ENCODE measurements at places on chromosomes 4 and X. TPM values are rescaled to one million over a fixed set of nuclear protein-coding genes. Genes with fewer than 3 reads are reported as not detected.

MAGEA11 gene
- not detected for total RNA-seq

DNA sequence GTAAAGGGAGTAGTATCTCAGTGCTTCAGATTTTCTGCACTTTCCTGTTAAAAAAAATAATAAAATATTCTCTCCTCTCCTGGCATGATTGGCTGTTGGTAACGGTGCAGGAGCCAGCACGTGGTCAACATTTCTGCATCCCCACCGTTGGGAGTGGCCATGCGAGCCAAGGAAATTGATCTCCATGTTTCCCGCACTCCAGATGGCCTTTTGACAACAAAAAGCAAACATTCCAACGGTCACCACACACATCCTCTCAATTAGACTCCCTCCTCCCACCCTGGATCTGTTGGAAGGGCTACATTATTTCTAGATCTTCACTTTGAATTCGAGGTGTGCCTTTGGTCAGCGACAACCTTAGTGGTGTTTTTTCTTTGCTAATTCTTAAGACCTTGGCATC lies 45.0 kb downstream of the STK32B start:
- DNase-seq, result no peak

- no peak for DNase-seq
Measured at GRCh38 chr4:153342751-153343552, 1.5 kb upstream of the MND1 start.

- DNase-seq, result no peak
Measured at GRCh38 chr4:169634975-169635374, 14.6 kb downstream of the CLCN3 start.

RLIM gene
- 36.5 TPM for total RNA-seq

GRCh38 chr4:73976217-73976616 lies 5.6 kb downstream of the PF4 start:
- no peak for DNase-seq

DNA sequence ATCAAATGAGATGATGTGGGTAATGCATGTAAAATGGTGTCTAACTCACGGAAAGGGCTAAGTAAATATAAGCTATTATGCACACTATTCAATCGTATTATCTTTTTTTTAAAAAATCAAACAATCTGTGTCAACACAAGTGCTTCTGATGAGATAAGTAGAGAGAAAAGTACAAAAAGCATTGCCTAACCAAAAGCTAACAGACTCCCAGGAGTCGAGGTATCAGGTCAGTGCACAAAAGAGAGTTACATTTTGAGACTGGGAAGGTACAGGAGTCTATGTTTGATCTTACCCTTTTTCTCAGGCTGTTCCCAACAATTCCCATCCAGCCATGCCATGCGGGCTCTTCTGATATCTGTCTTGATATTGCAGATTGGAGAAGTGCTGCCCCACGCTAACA lies 203.3 kb upstream of the ZIC3 start:
- DNase-seq, result no peak

- no peak for DNase-seq
Measured at GRCh38 chr4:23876418-23877089, 13.3 kb downstream of the PPARGC1A start.

MID2 gene
- total RNA-seq, result 10.1 TPM

DNA sequence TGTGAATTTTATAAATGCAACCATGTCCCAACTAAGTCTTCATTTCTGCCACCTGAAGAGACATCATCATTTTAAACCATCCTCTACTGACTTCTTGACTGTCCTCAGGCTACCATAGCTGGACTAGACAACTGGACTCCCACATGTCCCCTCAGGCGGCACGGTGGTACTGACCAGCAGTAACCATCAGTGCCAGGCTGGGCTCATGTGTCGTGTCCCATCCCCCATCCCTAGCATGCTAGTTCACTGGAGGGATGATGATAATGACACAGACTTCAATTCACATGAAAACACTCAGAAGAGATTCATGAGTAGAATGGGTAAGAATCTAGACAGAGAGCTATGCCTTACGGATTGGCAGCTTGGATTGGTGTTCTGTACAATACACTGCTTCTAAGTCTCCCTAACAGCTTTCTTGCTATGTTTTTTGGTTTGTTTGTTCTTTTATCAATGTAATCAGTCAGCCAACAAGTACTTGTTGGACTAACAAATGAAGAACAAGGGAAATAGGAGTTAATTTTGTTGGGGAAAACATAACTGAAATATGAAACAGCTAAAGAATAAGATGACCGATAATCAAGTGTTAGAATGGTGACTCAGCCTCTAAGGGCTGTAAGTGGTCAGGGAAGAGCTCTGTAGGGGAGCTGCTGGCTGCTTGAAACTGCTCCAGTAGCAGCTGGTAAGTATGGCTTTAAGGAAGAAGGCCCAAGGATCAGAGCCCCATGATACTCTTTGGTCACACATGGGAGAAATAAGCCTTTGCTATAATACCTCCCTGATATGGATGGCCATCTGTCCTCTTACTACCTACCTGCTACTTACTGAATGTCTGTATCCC lies 10.3 kb downstream of the ZDHHC9 start:
- no peak for DNase-seq

DNA sequence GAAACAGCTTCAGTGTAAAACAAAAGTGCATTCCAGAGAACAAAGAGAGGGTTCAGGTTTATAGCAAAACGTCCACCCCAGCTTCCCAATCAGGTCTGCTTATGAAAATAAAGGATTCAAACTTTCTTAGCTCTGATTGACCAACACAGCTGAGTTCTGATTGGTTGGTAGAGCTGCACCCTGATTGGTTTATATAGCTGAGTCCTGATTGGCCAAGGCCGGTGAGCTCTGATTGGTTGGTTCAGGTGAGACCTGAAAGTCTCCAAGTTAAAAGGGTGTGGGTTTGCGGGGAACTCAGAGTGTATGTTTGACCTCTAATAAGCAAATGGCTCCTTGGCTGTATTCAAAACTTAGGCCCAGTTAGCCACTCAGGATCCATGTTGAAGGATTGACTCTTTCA lies 20.9 kb downstream of the CLRN2 start:
- DNase-seq, result peak; percentile 27

PRIMPOL gene
- total RNA-seq, result 24.3 TPM

GRCh38 chr4:102288497-102288896 lies 56.8 kb downstream of the SLC39A8 start:
- no peak for DNase-seq

- DNase-seq, result no peak
Measured at GRCh38 chr4:107278791-107279483, 242.8 kb upstream of the DKK2 start.

GRCh38 chr4:73383452-73383851 lies 20.6 kb upstream of the ALB start:
- no peak for DNase-seq

DNA sequence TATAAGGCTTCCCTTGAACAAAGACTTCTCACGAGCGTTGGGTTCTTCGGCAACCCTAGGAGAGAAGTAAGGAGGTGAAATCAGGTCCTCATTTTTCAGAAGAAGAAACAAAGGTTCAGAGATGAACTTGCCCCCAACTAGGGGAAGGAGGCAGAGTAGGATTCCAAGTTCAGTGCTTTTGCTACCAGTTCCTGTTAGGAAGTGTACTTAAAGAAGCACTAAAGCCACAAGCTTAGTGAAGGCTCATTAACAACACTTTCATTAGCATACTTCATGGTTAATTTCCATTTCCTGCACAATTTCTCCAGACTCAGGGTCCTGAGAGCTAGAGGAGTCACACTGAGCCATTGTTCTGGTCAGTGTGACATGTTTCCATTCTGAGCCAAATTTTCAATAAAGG lies 52.1 kb downstream of the VSIG4 start:
- DNase-seq, result no peak

GRCh38 chrX:139554376-139554775 lies 23.8 kb downstream of the F9 start:
- DNase-seq, result no peak

DNA sequence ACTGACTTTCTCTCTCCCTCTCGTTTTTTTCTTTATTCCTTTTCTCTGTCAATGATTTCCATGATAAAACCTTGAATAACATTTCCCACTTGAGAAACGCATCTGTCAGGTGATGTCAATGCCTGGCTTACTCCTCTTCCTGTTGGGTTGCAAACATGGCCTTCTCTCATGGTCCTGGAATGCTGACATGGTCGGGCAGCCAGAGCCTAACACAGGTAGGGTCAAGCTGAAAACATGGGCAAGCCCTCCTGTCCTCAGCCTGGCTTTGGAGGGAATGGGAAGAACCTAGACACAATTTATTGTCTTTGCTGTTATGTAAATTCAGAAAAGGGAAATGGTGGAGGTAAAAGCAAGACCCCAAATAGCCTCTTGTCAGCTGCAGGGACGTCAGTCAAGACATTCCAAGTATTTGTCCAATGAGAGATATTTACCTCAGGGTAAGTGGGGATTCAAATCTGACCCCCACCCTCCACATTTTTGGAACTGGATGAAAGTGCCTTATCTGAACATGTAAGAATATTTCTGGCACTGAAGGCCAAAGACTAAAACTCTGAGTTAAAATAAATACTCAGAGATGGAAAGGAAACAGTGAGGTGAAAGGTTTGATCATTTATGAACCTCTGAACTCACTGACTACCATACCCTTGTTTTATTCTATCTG lies 473.8 kb downstream of the SPRY1 start:
- DNase-seq, result no peak

FATE1 gene
- total RNA-seq, result not detected

DNA sequence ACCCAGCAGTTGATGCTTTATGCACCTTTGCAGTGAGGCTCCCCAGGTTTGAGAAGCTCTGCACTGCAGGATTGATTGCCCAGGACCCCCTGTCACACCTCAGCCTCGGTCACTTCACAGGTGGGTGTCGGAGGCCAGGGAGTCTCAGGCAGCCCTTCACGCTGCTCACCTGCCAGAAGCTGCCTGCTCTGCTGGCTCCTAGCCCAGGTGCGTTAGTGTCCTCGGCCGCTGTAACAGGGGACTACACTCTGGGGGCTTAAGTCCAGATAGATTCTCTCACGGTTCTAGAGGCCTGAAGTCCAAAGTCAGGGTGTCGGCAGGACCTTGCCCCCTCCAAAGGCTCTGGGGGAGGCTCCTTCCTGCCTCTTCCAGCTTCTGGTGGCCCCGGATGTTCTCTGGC lies 79.9 kb downstream of the CPZ start:
- no peak for DNase-seq

DNA sequence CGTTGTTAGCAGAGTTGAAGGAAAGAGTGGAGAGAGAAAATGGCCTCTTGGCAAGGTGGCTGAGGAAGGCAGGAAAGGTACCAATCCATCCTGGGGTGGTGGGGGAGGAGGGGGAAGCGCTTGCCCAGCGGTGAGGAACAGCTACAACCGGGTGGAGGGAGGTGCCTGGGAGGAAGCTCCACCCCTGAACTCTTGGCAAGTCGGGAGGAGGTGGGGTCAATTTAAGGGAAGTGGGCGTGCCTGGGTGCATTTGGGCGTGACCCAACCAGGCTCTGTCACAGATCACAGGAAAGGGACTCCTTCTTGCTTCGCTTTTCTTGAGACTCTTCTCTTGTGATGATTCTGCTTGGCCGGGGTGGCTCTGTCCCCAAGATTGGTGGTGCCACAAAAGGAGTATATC lies 41.7 kb downstream of the BCORL1 start:
- peak; percentile 83 for DNase-seq

CNKSR2 gene
- 7.3 TPM for total RNA-seq

- DNase-seq, result no peak
Measured at GRCh38 chrX:107654566-107654871, 26.2 kb downstream of the PRPS1 start.

DNA sequence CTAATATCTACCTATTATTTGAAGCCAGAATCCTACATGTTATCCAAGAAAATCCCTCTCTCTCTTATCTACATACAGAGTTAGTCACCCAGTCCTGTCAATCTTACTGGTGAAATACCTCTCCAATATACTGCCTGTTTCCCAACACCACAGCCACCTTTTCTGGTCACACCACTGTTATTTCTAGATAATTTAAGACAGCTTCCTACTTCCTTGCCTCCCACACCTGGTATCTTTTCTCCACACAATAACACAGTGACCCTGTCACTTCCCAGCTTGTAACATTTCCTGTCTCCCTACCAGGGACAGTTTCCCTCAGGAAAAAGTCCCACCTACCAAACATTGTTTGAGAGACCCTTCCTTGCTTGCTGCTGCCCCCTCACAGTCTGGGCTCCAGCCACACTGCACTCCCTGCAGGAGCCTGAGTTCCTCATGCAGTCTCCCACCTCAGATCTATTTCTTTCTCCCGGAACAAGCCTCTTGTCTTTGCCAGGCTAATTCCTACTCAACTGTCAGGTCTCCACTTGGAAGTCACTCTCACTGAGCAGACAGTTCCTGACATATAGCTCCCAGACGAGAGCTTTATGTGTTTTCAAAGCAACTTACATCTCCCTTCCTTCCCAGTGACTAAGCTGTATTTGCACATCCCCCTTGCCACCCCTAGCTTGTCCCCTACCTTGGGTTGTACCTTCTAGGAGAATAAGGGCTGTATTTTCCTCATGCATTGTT lies 73.6 kb upstream of the QRFPR start:
- DNase-seq, result no peak

DNA sequence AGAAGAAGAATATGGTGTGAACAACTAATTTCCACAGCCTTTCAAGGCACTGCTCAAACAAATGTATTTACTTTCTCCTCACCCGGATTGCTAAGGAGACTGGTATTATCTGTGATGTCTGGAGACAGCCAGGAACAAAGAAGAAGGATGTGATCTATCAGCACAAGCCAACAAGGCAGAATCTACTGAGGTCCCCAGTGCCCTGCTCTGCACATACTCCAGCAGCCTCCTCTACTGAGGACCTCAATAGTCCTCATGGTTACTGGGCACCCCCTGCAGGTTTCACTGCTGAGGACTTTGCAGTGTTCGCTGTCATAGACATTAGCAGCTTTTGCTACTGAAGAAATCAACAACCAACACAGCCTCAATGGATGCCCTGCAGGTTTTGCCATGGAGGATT lies 930.1 kb downstream of the ADGRL3 start:
- no peak for DNase-seq

PTCHD1 gene
- not detected for total RNA-seq

DGKK gene
- not detected for total RNA-seq

GRCh38 chr4:65670331-65671031 lies at the start of gene EPHA5:
Gene EPHA5, minus strand, starts transcription at chr4:65670489. Its CDS starts 747 bp downstream, at chr4:65669742.
- DNase-seq, result peak; percentile 17

ANK2 gene
- total RNA-seq, result 3.3 TPM

DNA sequence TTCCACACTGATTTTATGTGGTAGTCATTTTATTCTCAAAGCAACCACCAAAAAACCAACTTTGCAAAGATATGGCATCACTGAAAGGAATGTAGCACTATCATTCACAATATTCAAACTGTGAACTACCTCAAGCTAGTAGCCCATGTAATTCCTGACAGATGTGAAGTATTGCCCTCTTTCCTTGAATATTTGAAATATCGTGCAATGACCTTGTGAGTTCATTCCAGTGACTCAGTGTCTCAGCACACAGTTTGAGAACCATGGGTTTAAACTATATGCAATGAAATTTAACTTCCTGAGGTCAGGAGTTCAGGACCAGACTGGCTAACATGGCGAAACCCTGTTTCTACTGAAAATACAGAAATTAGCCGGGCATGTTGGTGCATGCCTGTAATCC lies 20.9 kb upstream of the IQCM start:
- no peak for DNase-seq

DNA sequence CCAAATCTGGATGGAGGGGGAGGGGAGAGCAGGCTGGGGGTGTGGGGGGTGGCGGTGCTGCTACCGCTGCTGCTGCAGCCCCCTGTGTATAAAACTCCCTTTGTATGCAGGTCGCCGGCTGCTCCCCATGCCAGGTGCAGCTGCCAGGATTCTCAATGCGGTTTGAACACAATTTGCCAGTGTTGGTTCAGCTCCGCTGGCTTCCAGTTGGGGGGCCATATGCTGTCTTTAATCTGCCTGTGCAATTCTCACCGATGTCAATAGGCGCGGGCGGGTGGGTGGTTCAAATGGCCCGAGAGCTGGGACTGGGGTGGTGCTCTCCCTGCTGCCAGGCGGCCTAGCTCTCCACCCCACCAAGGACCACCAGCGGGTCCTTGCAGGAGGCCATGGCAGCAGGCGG lies 257.6 kb downstream of the BCOR start:
- no peak for DNase-seq

GRCh38 chrX:77434962-77435361 lies 12.2 kb upstream of the FGF16 start:
- DNase-seq, result no peak

Measured in activated CD4-positive, alpha-beta T cell treated with anti-CD3 and anti-CD28 coated beads for 36 hours (primary cell).